ENCODE measurements at places on chromosomes 6 and 20. TPM values are rescaled to one million over a fixed set of nuclear protein-coding genes. Genes with fewer than 3 reads are reported as not detected.

POM121L2 gene
- total RNA-seq, result 0.10 TPM

PHF10 gene
- total RNA-seq, result 59.9 TPM

COL9A1 gene
- total RNA-seq, result 0.31 TPM

FAM229B gene
- total RNA-seq, result 8.4 TPM

Measured in type B pancreatic cell (in vitro differentiated cells).